Activated CD4-positive, alpha-beta T cell treated with anti-CD3 and anti-CD28 coated beads, Interleukin-2, amount 50 U/mL, for 48 hours (primary cell): ENCODE measurements at places on chromosomes 5 and 9.

DNA sequence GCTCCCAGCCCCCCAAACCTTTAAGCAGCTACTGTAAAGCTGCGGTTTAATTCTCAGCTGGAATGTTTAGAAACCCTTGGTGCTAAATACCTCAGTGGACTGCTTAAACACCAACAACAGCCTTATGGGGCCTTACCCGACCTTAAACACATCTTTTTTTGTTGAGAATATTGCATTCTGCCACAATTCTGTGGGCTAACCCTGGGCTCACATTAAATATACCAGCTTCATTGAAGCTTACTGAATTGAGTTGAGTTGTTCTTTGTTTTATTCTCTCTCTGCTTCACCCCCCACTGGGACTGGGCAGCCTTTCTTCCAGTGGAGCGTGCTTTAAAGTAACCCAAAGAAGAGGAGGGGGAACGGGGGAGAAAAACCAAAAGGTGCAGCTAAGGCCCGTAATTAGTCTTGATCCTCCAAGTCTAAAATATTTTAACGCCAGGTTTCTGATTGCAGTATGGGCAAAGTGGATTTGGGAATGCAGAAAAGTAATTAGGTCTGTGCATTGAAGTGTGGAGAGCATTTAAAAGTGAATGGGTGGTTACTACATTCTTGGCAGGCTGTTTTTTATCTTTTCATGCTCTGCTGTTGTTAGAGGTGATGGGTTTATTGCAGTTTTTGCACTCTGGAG is 281.2 kb downstream of the NR2F1-AS1 start:
- DNase-seq = no peak

GRCh38 chr5:6553972-6554371 is 78.9 kb downstream of the NSUN2 start:
- DNase-seq = no peak

GRCh38 chr9:89720696-89721175 is 115.9 kb downstream of the GADD45G start:
- DNase-seq = no peak

DNA sequence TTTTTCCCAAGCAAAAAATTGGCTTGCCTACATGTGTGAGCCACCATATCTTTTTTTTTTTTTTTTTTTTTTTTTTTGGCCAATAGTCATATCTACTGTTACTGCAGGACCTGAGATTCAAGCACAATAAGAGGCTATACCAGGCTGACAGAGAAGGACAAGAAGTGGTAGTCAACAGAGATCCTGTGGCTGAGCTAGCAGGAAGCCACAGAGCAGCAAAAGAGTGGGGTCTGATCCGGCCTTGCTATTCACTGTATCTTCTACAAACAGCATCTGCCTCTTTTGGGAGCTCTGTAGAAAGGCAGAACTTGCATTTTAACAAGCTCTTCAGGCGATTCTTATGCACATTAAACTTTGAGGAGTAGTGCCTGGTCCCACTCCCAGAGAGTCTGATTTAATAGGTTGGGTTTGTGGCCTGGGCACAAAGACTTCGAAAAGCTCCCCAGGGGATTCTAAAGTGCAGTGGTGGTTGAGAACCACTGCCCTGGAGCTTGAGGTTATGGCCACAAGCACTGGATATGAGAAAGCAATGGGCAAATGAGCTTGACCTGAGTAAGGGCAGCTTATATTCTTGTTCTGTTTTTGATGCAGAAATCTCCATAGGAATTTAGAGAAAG is 162.8 kb downstream of the PIK3R1 start:
- no peak for DNase-seq

DNA sequence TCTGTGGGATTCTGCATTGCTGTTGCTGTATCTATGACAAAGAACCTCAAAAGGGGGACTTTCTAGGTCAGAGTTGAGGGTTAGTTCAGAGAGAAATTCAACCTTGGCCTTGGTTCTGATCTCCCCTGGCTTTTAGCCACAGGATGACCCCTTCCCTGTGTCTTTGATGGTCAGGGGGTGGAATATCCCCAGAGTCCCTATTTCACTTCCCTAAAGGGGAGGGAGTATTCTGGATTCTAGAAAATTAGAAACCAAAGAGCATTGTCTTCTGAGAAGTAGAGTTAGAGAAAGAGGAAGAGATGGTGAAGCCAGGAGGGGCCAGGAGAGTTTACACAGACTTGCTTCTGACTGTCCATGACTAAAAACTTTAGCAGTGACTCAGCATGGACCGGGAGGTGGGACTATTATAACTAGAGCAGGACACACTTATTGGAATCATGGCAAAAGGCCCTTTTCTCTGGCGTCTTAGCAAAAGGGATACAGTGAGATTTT is 56.2 kb upstream of the LPAR1 start:
- no peak for DNase-seq

DNA sequence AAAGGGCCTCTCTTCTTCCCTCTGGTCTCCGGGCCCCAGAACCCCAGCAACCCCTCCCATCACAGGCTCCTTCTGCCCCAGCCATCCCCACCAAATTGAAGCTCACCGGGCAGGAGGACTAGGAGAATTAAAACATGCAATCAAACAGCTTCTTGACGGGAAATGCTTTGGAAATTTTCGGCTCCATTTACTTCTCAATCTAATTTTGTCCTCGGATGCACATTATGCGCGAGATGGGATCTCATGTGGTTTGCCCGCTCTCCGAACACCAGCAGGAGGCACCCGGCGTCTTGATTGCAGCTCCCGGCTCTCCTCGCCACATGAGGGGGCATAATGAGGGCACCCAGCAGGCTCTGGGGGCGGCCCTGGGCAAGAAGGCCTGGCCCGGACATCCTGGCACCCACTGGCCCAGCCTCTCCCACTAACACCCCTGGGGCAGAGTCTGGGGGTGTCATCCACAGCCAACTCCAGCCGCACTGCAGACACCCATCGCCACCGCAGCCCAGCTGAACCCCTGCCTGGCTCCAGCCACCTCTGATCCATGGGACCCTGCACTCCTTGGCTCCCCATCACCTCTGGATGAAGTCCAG is 135.5 kb downstream of the PAX5 start:
- no peak for DNase-seq

- no peak for DNase-seq
These were observed 21.6 kb downstream of the FOXE1 start for GRCh38 chr9:97874624-97875023.

DNA sequence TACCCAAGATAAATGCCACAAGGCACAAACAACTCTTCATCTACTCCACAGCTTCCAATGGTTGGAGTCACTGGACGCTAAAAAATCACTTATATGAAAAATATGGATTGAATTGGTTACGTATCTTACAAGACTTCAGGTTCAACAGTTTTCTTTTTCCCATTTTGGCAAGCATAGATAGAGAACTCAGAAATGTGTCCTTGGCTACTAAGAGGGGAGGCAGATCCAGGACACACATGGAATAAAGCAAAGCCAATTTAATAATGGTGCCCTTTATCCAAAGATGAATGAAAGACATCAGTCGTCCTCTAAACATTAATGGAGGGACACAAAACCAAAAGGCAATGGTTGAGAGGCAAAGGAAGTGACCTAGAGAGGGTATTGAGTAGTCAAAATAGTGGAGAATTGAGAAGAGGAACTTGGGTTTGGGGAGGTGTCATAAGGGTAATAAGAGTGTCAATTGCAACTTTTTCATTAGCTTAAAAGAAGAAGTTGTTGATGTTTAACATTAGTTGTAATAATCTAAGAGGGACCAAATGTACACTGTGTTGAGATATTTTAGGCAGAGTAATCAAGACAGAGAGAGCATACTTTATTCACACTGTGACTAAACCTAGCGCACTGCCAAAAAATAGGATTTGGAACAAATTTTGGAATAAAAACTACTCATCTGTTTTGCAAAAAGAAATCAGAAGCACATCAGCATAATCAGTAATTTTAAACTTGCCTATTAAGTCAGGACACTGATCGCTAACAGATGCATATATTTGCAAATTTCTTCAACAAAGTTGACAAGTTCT is 308.2 kb downstream of the ARL15 start:
- DNase-seq = no peak

- no peak for DNase-seq
These were observed 53.0 kb upstream of the ZNF622 start for GRCh38 chr5:16518606-16519005.

DNA sequence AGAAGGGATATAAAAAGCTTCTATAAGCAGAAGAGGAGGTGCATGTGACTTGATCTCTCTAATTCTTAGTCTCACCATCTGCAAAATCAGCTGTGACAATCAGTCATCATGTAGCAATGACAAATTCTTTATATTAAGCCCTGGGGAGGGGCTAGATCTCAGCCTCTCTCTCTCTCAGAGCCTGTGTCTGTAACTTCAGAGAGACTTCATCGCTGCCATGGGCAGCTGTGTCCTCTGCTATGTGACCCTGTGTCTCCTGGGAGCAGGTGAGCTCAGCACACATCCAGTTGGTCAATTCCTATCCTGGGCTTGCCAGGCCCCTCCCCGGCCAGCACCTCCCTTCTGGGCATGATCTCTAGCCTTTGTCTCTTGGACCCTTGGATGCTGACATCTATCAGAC is 109.6 kb downstream of the ANKRD18B start:
- no peak for DNase-seq

DNA sequence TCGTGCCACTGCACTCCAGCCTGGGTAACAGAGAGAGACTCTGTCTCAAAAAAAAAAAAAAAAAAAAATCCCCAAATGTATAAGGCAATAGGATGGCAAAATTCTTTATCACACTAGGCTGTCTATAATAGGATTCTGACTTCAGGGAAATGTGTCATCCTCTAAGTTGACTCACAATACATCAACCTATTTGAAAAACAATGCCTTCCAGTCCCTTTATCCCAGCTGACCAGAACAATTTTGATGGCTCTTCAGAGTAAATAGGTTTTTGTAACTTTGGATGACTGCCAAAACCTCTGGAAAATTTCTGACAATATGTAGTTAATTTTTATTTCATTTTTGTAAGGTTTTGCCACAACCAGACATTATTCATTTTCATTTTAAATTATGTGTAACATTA is 184.1 kb downstream of the CCDC192 start:
- no peak for DNase-seq

DNA sequence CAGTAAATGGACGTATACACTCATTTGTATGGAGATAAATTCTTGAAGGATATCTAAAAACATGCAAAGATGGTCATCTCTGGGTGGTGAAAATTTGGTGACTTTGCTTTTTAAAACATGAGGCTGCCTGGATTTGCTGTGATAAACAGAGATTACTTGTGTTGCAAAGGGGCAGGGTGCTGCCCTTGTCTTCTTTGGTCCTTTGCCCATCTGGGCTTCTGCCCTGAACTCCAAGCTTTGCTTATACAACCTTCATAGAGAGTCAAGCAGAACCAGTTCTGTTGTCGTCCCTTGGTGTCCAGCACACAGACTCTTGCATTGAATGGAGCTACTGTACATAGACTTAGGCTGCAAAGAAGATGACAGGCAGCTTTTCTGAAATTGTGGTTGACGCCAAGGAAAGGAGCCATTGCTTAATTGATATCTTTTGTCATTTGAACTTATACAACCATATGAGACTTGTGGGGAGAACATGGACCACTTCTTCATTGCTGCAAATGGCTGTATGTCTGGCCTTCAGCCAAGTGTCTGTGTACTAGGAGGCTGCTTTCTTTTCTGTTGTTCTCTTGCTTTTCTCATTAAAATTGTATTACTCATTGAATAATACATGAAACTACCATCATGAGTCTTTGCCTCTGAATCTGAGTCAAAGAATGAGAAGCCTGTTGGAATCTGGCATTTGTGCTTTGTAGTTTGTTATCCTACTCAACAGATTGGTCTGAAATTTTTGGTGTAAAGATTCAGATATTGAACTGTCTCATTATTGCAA is 152.5 kb downstream of the DMRT2 start:
- DNase-seq = no peak

- no peak for DNase-seq
These were observed 56.4 kb downstream of the SNX18 start for GRCh38 chr5:54573812-54574489.

DNA sequence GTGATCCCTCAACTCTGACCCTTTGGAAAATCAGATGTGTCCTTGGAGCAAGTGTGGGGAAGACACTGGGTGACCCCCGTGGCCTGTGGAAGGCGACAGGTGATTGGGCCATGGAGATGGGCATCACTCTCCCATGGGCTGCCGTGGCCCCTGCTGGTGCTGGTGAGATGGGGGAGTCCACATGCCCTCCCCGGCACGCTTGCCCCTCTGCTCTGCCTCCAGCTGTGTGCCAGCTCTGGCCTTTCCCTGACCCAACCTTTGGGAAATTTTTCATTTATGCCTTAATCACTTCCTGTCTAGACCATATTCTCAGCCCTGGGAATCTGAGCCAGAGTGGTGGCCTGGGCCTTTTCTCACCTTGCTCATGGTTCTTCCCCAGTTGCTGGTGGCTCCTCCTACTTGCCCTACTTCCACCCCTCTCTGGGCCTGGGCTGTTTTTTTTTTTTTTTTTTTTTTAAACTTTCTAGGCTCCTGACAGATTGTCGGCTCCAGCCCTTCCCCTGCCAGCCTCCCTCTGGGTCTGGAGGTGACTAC is 56.6 kb downstream of the RGS3 start:
- peak; percentile 56 for DNase-seq

DNA sequence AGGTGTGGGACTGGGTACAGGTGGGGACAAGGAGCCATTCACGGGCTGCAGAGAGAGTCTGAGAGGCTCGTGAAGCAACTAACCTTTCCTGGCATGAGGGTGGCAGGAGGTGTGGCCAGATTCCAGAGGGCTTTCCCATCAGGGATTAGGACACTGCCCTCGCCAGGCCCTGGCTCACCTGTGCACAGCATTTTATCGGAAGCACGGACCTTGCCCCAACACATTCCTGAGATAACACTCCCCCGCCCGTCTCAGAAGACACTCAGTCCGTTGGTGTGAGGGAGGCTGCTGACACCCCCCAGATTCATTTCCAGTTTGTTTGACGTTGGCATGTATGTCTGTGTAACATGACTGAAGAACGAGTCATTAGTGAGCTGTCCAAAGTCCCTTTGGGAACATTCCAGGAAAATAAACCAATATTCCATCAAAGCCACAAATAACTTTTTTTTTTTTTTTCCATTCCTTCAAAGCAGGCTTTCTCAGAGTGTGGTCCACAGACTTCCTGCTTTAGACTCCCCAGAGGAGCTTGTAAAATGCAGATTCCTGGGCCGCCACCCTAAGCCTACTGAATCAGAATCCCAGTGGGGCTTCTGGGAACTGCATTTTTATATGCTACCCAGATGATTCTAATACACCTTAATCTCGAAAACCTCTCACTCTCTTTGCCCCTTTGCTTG is 23.4 kb downstream of the WWC1 start:
- DNase-seq = no peak

DNA sequence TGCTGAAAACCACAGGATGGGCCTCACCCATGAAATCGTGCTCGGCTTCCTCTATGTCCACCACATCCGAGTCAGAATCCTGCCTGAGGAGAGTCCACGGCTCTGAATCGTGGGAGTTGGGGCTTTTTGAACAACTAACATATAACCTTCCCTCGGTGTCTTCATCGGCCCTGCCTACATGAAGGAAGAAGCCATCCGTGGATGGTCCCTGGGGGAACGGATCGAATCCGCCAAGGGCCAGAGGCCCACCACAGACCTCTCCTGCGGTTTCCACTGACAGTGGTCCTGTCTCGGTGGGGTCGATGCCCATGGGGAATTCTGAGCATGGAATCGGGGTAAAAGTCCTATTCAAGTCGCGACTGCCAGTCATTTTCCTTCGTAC is 85.0 kb downstream of the CAMSAP1 start:
- DNase-seq = no peak

- peak; percentile 8 for DNase-seq
These were observed 73.9 kb downstream of the RORB start for GRCh38 chr9:74570879-74571512.

GRCh38 chr5:61123145-61123544 is 39.1 kb downstream of the SMIM15 start:
- DNase-seq = no peak
